DMS79 (cell line): ENCODE measurements at places on chromosomes 7 and 10.

- no peak for DNase-seq
These were observed 1158.4 kb upstream of the AUTS2 start for GRCh38 chr7:68439897-68440296.

GRCh38 chr7:100827330-100828226 is at the start of gene EPHB4:
Gene EPHB4 (minus strand): TSS chr7:100827523. CDS start chr7:100827030, 493 bp downstream.
- DNase-seq = no peak

DNA sequence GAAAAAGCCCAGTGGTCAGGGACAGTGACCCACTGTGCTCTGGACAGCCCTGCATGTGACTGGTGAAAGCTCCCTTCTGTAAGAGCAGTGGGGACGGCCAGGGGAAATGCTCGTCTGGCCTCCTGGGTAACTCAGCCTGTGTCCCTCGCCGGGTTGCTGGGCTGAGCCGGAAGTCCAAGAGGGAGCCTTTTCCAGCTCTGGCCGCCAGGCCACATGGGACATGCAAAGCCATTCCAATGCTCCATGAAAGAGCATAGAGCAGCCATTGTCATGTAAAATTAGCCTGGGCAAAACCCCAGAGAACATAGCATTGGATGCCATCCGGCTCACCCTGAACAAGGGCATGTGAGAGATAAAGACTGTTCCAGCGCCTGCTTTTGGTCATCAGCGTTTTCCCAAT is 64.9 kb upstream of the ADRB1 start:
- DNase-seq = no peak

GRCh38 chr7:151666886-151667285 is 147.2 kb upstream of the RHEB start:
- DNase-seq = no peak

DNA sequence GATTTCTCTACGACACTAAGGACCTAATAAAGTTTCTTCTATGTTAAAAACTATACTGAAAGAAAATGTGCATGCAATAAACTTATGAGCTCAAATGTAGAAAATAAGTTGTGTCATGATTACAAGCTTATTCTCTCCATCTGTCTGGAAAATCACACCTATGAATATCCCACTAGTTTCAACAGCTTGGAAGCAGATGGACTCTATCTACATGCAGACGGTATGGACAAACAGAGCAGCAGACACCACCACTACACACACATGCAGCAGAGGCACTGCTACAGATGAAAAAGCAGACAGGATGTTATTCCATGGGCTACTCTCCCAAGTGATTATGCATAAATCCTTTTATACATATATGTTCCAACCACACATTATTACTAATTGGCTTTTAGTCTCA is 123.4 kb upstream of the TARP start:
- no peak for DNase-seq

- no peak for DNase-seq
These were observed 246.9 kb upstream of the GLI3 start for GRCh38 chr7:42483886-42484285.

GRCh38 chr7:16985621-16986020 is 103.8 kb upstream of the AGR3 start:
- no peak for DNase-seq

DNA sequence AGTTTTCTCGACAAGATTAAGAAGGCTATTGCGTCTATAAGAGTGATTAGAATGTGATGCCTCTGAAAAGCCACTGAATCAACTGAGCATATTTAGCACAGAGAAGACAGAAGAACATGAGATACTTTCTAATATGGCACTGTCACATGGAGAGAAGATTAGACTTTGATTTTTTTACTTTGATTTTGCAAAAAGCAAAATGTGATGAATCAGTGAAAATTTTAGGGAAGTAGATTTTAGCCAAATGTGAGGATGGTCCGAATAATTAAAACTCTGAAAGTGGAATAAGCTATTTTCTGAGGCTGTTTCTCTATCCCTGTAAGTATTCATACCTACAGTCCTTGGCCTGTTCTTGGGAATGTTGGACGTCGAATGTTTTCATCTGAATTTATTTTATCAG is 11.8 kb downstream of the MDFIC start:
- no peak for DNase-seq

- DNase-seq = no peak
These were observed 41.0 kb downstream of the KIAA1217 start for GRCh38 chr10:24249829-24250415.

DNA sequence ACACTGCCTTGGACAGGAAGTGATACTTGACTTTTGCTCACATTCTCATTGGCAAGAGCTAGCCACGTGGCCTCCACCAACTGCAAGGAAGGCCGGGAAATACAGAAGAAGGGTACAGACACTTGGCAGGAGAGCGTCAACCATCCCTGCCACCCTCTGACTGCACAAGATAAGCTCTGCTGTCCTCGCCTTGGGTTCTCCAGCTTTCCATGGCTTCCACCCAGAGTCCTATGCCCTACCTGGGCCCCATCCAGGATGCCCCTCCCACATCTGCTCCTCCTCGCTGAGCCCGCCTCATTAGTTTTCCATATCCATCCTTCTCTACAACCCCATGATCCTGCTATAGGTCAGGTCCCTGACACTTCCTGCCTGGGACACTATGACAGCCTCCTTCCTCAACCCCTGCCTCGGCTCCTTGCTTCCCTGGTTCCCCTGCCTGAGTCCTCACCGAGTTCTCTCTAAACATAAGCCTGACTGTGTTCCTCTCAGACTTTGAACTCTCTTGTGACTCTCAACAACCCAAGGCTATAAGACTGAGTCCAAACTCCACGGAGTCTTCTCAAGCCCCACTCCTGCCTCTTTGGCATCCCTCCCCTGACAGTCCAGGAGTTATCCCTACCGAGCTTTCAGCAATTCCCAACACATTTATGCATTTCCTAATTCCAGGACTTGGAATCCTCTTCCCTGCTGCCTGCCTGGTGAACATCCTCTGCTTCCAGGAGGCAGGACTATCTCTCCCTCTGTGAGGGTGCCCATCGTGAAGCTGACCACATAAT is 23.2 kb upstream of the GDF10 start:
- no peak for DNase-seq

GRCh38 chr10:119502618-119503155 is 39.8 kb downstream of the RGS10 start:
- no peak for DNase-seq

GRCh38 chr7:124426621-124427020 is 339.0 kb downstream of the GPR37 start:
- no peak for DNase-seq

DNA sequence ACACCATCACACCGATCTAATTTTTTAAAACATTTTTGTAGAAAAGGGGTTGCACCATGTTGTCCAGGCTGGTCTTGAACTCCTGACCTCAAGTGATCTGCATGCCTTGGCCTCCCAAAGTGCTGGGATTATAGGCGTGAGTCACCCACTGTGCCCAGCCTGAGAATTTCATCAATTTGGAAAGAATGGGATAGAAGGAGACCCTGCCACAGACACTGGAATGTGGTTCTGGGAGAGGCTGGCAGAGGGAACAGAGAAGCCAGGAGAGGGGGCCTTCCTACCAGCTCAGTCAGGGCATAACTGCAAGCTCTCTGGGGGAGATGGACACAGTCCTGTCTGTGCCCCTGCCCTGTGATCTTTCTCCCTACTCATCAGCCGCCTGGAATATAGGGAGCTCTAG is 42.1 kb upstream of the MKRN1 start:
- no peak for DNase-seq

DNA sequence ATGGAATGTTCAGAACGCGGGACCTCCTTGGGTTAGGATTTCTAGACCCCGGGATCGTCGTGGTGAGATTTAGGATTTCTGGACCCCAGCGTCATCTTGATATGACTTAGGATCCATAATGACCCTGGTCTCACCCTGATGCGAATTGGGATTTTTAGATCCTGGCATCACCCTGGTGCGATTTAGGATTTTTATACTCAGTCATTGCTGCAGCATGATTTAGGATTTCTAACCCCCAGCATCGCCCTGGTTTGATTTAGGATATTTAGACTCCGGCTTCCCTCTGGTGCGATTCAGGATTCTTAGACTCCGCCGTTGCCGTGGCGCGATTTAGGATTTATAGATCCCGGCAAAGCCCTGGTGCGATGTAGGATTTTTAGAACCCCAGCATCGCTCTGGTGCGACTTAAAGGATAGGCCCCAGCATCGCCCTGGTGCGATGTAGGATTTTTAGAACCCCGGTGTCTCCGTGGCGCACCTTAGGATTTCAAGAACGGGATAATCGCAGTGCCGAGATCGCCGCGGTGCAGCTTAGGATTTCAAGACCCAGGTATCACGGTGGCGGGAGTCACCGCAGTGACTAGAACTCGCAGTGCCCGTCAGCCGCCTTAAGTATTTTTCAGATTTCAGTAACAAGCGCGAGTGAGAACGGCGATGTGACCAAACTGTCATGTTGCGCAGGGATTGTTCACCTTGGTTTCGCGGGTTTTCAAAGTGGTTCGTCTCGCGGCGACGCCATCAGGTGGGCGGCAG is 814 bp downstream of the MEST start:
- no peak for DNase-seq

- DNase-seq = no peak
These were observed 137.3 kb upstream of the NANOS1 start for GRCh38 chr10:118892255-118892654.

DNA sequence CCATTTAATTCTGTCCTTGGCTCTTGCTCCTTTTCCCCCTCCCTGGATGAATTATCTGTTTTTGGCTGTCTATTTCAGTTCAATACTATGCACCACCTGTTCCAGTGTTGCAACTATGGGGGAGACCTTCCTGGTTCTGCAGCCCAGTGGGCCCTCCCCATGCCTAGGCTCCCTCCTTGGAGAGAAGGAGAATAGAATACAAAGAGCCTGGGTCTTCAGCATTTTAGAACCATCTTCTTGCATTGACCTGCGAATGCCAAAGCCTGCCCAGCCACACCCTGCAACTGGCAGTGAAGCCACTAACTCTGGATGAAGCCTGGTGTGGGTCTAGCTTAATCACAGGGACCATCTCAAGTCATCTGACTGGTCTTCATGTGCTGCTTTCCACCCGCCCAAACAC is 207.1 kb downstream of the HERPUD2 start:
- DNase-seq = no peak

GRCh38 chr7:77504951-77505350 is 32.1 kb upstream of the PTPN12 start:
- no peak for DNase-seq

DNA sequence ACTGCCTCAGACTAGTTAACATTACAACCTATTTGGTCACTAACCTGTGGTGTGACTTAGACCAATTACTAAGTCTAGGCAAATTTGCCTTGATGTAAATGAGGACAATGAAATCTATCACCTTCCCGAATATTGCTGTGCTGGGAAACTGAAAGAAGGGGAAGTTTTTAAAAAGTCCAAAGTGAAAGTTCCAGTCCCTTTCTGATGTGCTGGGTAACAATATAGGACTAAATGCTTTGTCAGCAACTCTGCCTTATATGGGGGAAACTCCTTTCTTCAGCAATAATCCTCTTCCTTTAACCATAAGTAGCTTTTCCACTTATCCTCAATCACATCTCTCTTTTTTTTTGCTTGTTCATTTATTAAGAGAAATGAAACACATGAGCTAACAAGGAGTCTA is 3.9 kb downstream of the PIK3AP1 start:
- DNase-seq = no peak

DNA sequence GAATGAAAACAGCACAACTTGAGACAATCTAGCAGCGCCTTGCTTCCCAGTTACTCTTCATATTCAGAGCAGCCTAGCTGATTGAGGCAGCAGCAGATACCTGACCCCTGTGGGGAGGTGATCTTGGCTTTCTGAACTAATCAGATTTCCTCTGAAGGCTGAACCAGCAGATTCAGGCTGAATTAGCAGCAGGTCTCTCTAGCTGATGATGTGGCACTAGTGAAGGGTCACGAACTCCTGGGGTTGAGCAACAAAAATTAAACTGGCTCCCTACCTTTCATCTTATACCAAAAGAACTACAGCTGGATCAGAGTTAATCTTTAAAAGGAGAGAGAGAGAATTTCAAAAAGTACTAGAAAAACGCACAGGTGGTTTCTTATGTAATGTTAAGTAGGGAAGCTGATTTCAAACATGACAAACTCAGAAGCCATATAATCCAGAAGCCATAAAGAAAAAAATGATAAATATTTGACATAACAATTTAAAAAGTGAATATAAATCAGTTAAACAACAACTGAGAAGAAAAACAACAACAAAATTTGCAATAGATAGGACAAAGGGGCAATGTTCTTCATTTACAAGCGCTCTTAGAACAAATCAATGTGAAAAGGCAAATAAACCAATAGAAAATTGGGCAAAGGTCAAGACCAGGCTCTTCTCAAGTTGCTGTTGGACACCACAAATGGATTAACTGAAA is 13.5 kb downstream of the SLC25A13 start:
- DNase-seq = no peak

GRCh38 chr7:40551685-40552576 is 417.1 kb downstream of the SUGCT start:
- no peak for DNase-seq

- no peak for DNase-seq
These were observed 85.6 kb downstream of the SDK1 start for GRCh38 chr7:3386423-3387190.

DNA sequence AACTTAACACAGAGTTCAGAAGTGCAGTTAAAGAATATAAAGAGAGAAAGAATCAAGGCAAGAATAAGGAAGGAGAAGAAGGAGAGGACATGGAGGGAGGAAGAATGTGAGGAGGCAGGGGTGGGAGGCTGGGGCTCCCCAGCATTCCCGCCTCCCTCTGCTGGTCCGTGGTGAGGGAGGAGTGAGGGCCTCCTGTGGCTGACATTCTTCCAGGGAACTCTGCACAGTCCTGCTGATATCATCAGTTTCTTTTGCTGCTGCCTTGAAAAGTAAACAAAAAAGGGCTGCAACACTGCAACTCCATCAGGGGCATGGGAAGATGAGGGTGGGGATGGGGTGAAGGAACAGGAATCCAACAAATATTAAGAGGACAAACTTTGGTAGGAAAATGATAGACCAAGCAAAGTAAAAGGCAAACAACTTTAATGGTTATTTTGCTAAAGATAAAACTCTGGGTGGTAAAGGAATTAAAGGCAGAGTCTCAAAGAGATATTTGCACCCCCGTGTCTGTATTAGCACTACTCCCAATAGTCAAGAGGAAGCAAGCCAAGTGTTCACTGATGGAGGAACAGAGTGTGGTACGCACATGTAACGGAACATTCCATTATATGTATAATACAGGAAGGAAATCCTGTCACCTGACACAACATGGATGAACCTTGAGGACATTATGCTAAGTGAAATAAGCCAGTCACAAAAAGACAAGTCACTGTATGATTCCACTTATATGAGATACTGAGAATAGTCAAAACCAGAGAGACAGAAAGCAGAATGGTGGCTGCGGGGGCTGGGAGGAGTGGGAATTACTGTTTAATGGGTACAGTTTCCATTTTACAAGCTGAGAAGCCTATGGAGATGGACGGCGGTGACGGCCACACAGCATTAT is 8.0 kb upstream of the SPOCK2 start:
- no peak for DNase-seq
